ENCODE measurements at places on chromosomes 2 and 18. TPM values are rescaled to one million over a fixed set of nuclear protein-coding genes. Genes with fewer than 3 reads are reported as not detected.

SERPINB8 gene
- 10.9 TPM for total RNA-seq

DARS1 gene
- total RNA-seq = 116 TPM

- DNase-seq = no peak
Observed at GRCh38 chr2:144520756-144521487, 1.0 kb upstream of the ZEB2 start.

POTEI gene
- not detected for total RNA-seq

- no peak for DNase-seq
Observed at GRCh38 chr2:129388870-129389269, 590.6 kb upstream of the RAB6C start.

- DNase-seq = no peak
Observed at GRCh38 chr2:146041274-146041910, 1521.5 kb upstream of the ZEB2 start.

MC4R gene
- total RNA-seq = 3.9 TPM

DNA sequence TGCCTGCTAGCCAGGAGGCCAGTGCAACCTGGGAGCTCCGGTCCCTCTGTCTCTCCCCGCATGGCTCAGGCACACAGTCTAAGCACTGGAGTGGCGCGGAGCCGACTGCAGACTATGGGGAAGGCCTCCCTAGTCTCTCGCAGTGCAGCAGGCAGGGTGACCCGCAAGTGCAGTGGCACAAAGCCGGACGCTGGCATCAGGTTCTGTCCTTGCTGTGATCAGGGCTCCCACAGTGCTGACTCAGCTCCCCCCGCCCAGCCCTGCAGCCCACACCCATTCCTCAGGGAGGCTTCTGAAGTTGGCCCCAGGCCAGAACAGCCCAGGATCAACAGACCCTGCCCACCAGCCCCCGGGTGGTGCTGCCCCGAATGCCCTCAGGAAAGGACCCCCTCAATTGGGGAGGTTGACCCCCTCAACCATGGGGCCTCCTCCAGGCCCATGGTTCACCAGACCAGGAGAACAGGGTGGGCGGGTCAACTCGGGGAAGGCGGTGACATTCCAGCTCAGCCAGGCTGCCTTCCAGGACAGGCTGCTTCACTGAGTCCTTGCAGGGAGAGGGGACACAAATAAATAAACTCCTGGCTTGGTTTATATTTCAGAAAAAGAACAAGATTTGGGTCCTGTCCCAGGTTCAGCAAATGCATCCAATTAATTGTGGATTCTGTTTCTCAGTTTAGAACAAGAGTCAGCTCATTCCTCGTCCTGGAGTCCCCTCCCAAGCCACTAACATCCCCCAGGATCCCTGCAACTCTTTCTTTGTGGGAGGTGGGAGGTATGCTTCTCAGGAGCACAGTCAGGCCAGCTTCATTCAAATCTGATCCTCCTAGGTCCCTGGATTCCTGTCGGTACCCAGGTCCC lies 12.2 kb downstream of the BIN1 start:
- DNase-seq = peak; percentile 73

PCARE gene
- not detected for total RNA-seq

PROKR1 gene
- not detected for total RNA-seq

DNA sequence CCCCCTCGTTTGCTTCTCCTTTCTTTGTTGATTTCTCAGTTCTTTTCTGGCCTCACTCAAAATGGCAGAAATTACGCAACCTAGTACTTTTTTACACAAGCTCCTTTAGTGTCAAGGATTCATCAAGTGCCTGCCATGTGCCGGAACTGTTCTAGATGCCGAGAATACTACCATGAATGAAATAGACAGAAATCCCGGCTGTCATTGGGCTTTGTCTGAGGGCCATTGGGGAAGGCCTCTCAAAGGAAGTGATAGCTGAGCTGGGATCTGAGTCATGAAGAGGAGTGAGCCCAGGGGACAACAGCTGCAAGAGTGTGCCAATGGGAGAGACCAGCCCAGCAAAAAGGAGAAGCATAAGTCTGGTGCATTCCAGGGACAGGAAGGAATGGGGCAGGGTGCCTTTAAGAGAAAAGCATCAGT lies 34.3 kb upstream of the PPP1CB start:
- DNase-seq = peak; percentile 79

EIF2AK2 gene
- 43.1 TPM for total RNA-seq

MDH1 gene
- total RNA-seq = 440 TPM

- DNase-seq = no peak
Observed at GRCh38 chr2:88696611-88697010, 5.1 kb downstream of the RPIA start.

DNA sequence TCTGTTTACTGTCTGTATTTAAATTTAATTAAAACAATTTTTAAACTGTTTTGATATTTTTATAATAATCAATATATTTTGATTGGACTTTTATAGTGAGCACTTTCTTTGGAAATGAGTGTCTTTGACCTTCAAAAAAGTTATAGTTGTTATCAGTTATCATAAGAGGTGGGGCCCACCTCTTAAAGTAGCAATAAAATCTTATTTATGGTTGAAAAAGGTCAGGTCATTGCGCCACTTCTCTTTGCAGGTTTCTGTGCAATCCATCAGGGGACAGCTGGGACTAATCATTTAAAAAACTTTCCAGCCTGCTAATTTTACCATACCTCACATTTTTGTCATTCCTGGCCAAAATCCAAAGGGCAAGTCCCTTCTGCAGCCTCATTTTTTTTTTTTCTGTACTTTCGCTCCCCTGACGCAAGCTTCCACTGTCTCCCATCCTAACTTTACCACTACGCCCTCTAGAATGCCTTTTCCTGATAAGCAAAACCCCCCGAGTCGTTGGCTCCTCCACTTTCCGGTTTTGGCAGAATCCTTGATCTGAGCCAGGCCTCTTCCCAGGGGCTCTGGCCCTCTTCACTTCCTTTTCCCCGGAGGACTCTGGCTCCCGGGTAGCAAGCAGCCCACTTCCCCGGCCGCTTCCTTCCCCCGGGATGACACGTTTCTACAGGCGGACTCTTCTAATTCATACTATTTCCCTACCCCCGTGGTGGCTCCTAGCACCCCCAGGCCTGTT lies 1.1 kb upstream of the SEH1L start:
- DNase-seq = peak; percentile 85

DNA sequence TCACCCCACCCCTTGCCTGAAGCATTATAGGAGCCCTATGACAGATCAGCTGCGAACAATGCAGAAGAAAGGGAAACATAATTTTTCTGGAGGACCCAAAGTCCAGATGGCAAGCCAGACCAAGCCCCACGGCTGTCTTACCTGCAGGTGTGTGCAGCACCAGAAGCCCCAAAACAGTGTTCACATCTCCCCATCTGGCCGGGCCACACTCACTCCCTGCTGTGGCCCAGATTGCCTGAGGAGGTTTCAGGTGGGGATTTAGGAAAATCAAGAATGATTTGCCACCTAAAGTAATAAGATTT lies 11.7 kb upstream of the STK17B start:
- no peak for DNase-seq

DNA sequence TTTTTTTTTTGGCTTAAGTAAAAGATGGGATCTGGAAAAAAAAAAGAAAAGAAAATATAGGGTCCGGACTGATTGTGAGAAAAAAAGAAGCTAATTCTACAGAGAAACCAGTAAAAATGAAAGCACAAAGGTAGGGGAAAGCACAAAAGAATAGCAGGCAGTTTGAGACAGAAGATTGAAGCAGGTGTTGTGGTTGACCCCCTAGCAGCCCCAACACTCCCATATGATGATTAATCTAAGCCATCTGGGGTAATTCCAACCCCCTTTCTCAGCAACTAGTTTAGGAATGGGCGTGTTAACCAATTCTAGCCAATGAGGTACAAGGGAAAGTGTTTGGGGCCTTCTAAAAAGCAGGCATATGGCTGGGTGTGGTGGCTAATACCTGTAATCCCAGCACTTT lies 77.0 kb downstream of the MBD2 start:
- no peak for DNase-seq

SULT1C4 gene
- total RNA-seq = not detected

GRCh38 chr18:9792565-9793245 lies 84.6 kb downstream of the RAB31 start:
- no peak for DNase-seq

DNA sequence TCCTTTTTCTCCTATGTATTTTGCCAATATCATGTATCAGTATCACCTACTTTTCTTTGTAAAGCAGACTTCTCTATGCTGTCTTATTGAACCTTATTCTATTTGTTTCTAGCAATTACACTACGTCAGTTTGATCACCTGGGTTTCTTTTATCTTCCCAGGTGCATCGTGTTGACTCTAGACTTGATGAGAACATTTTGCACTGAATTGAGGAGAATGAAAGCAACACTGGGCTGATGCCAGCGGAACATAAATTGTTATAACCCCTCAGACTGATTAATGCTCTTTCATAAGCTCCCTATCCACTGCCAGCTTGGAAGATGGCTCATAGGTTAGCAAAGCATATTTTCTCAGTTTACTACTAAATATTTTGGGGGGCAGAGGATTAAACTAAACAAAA lies 140.6 kb downstream of the EPHA4 start:
- DNase-seq = no peak

DNA sequence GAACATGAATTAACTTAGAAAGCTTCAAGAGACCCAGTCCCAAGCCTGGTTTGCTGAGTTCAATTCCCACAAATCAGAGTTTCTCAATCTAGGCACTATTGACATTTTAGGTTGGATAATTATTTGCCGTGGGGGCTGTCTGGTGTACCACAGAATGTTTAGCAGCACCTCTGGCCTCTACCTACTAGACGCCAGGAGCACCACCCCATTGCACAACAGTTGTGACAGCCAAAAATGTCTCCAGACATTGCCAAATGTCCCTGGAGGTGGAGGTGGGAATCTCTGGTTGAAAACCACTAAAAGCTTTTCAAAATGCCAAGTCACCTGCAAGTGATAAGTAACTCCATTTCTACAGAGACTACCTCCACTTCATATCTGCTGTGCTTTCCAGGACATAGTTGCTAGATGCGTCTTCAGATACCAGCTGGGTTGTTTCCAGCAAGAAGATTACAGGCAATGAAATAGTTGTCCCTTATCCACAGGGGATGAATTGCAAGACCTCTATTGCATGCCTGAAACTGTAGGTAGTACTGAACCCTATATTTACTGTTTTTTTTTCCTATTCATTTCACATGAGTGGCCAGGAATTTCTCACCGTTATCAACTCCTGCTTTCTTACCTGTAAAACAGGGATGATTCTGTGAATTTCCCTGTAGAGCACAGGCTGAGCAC lies 554.3 kb downstream of the ZEB2 start:
- DNase-seq = no peak
